ENCODE measurements at places on chromosomes 5 and 9.

- DNase-seq = no peak
Measured at GRCh38 chr5:169695025-169695625, 58.0 kb downstream of the DOCK2 start.

DNA sequence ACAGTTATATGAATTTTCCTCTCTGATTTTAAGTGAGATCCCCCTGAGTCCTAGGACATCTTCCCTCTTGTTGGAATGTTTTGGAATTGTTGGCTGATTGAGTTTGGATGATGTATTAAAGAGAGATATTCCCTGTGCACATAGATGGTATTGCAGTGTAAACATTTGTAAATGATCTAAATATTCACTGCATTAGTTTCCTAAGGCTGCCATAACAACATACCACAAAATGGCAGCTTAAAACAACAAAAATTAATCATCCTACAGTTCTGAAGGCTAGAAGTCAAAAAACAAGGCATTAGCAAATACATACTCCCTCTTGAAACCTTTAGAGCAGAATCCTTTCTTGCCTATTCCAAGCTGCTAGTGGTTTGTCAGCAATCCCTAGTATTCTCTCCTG lies 38.0 kb upstream of the MROH2B start:
- no peak for DNase-seq

DNA sequence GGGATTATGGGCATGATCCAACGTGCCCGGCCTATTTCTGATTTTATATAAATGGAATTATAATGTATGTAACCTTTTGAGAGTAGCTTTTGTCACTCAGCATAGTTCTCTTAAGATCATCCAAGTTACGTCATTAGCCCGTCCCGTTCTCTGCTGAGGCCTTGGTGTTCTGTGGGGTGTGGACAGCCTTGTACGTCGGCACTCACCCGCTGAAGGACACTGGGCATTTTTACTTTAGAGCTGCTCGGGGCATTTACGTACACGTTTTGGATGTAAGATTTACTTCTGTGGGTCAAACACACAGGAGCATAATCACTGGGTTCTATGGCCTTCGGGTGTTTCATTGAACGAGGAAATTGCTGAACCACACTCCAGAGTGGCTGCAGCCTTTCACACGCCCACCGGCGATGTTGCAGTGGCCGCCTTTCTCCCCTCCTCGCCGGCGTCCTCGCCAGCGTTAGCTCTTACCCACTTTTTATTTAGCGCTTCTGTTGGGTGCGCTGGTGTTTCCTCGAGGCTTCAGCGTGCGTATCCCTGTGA lies 101.8 kb downstream of the EHMT1 start:
- DNase-seq = no peak

GRCh38 chr5:59829386-59829785 lies 64.1 kb downstream of the PDE4D start:
- no peak for DNase-seq

- DNase-seq = no peak
Measured at GRCh38 chr5:181190711-181191525, 14.1 kb downstream of the TRIM7 start.

DNA sequence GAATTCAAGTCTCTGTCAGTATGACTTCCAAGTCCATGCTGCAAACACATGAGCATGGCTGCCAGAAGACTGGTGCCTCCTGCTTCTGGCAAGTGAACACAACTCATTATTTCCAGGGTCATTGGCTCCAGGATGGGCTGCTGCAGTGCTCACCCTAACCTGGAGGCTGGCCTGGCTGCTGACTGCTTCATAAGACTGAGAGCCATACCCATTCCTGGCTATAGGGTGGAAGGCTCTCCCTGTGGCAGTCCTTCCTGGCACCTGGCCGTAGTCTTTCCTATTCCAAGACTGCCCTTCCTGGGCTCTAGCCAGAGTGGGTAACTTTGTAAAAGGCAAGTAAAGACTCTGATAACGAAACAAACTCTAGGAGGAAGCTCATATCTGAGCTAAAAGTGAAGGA lies 51.2 kb downstream of the CXXC5 start:
- DNase-seq = no peak
